Frontal cortex (tissue), 4 donors: ENCODE measurements at places on chromosomes 12 and 14. TPM values are rescaled to one million over a fixed set of nuclear protein-coding genes. Genes with fewer than 3 reads are reported as not detected.

Gene TAMALIN
- 2.4 TPM for total RNA-seq

GRCh38 chr12:130715998-130716968, at the start of gene RIMBP2:
Gene RIMBP2 (minus strand): TSS chr12:130716299. CDS start chr12:130479013, 237,286 bp downstream.
- DNase-seq: no peak

- DNase-seq: no peak
These were observed 1494.7 kb upstream of the TMEM132C start for GRCh38 chr12:126772171-126772864.

GRCh38 chr14:89638891-89639290, 221.9 kb upstream of the FOXN3 start:
- no peak for DNase-seq

Gene COPS7A
- 24.5 TPM for total RNA-seq

GRCh38 chr14:104801520-104802393, 856 bp downstream of the ZBTB42 start:
- no peak for DNase-seq
